ENCODE measurements at places on chromosomes 4 and X.
A peak's percentile ranks its signal among the peaks of the same experiment; 100 is the strongest.

- DNase-seq: no peak
Measured at GRCh38 chrX:37578045-37578444, 6.6 kb downstream of the LANCL3 start.

GRCh38 chr4:72779241-72779640, 210.2 kb upstream of the ADAMTS3 start:
- no peak for DNase-seq

DNA sequence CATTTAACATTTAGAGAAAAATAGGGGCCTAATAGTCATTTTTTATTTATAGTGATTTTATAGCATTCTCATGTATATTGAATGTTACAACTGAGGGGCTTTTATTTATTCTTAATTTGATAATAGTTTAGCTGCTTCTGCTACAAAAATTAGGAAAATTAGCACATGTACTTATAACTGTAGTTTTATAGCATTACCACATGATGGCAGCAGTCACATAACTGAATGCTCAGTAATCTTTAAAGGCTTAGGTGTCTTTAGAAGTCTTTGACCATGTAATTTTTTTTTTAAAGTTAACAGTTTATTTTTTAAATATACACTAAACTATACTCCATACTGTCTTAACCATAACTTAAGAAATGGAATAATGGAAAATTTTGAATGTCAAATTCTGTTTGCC, 136.6 kb downstream of the STAG2 start:
- peak; percentile 20 for DNase-seq

DNA sequence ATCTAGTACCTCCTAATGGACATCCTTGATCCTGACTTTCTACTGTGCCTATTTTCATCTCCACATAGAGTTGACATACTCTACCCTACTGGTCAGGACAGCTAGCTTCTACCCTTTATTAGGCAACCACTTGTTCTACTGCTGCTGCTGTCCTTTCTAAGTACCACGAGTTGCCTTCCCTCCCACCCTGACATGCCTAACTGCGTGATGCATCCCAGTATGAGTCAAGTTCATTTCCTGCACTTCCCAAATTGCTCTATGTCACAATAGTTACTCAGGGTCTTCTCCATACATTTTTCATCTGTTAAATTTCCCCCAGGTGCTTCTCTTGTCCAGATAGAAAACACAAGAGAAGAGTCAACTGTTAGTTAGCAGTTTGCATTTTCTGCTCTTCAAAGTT, 133.4 kb downstream of the TBC1D19 start:
- DNase-seq: no peak

- no peak for DNase-seq
Measured at GRCh38 chr4:87270144-87270543, 49.7 kb upstream of the KLHL8 start.

DNA sequence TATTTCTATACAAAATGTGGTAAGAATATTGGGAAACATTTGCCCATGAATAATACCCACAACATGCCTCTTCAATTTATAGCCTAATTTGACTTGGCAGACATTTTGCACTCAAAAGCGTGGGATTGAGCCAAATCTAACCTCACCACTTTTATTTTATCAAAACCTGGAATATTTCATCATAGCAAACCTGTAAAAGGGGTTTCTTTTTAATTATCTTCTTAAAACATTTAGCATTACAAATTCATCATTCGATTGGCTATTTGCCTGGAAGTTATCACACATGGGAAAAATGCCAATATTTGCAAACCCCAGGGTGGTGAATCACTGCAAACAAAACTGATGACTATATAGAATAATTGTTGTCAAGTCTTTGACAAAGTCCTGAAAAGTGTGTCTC, 56.2 kb downstream of the VCX3B start:
- no peak for DNase-seq

DNA sequence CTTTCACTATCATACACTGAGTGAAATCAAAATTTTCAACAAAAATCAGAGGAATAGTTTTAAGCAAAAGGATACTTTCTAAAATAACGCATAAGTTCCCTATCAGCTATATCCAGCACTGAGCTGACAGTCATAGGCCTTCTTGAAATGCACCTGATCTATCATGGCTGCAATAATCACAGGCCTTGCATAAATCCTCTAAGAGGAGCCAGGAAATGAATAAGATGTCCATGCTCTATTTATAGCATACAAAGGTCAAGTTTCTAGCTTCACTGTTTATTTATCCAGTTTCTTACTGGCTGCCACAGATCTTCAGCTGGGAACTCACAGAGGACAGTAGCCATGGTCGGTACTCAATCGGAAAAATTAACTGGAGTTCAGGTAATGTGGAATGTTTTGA, 235.9 kb upstream of the DMD start:
- no peak for DNase-seq

- DNase-seq: peak; percentile 29
Measured at GRCh38 chr4:110196206-110196870, 2.1 kb downstream of the ELOVL6 start.

GRCh38 chr4:53804719-53805118, 213.4 kb upstream of the LNX1 start:
- DNase-seq: peak; percentile 56

Measured in RPMI8226 (cell line).